GM23338 (cell line): ENCODE measurements at places on chromosomes 11 and 22.
A peak's percentile ranks its signal among the peaks of the same experiment; 100 is the strongest.

- peak; percentile 78 for DNase-seq
- H3K36me3 ChIP-seq, result no peaks in the 10 kb centered on the region
- H3K27ac ChIP-seq, result peak within 1 kb of the TSS; percentile 93
Measured at GRCh38 chr11:66856496-66857233, at the start of gene LRFN4. Gene LRFN4, plus strand, starts transcription at chr11:66857064. Its CDS starts 681 bp downstream, at chr11:66857745.

DNA sequence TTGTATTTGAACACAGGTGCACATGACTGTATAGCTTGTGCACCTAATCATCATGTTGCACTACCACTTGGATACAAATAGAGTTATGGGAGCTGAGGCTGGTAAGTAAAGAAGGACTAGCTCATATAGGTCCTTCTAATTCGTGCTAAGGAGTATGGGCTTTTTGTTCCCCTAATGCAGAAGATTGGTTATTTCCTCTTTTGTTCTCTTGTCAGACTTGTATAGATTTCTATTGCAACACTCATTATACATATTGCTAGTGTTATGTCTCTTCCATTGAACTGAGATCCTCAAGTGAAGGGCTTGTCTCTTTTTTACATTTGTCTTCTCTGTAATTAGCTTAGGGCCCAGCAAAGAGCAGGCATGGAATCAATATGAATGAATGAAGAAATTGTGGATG is 54.1 kb upstream of the ARHGAP20 start:
- H3K4me3 ChIP-seq, result no peak overlapping the region
- H3K36me3 ChIP-seq, result no peaks in the 10 kb centered on the region
- no peak overlapping the region for H3K27ac ChIP-seq
- DNase-seq, result no peak
- peaks cover 13% of the 10 kb centered on the region for H3K4me1 ChIP-seq

DNA sequence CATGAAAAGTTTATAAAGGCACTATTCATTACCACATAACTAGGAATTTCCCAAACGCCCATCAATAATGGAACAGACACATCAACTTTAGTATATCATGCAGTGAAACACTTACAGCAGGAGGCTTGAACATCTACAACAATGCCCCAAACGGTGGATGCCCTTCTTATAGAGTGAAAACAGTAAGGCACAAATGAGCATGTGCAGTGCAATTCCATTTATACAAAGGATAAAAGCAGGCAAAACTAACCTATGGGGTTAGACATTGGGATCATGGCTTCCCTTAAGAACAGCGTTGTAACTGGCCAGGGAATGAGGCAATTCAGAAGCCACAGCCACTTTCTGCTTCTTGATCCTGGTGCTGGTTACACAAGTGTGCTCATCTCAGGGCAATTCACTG is 1363.0 kb downstream of the TBC1D22A start:
- no peak overlapping the region for H3K4me3 ChIP-seq
- no peaks in the 10 kb centered on the region for H3K36me3 ChIP-seq
- H3K4me1 ChIP-seq, result no peaks in the 10 kb centered on the region
- no peak for DNase-seq
- no peak overlapping the region for H3K27ac ChIP-seq

- H3K27ac ChIP-seq, result no peak overlapping the region
- H3K36me3 ChIP-seq, result no peaks in the 10 kb centered on the region
- H3K4me3 ChIP-seq, result no peak overlapping the region
- H3K27me3 ChIP-seq, result no peaks in the 10 kb centered on the region
- no peaks in the 10 kb centered on the region for H3K4me1 ChIP-seq
- no peak for DNase-seq
Measured at GRCh38 chr11:86787018-86787536, 13.3 kb upstream of the PRSS23 start.

GRCh38 chr11:107924306-107924705 is 3.9 kb upstream of the RAB39A start:
- DNase-seq, result no peak
- no peak overlapping the region for H3K4me3 ChIP-seq
- H3K27me3 ChIP-seq, result no peaks in the 10 kb centered on the region
- no peaks in the 10 kb centered on the region for H3K36me3 ChIP-seq
- no peaks in the 10 kb centered on the region for H3K4me1 ChIP-seq
- no peak overlapping the region for H3K27ac ChIP-seq

GRCh38 chr11:11552529-11553087 is 69.2 kb downstream of the GALNT18 start:
- no peak overlapping the region for H3K4me3 ChIP-seq
- no peak overlapping the region for H3K27ac ChIP-seq
- H3K4me1 ChIP-seq, result no peaks in the 10 kb centered on the region
- no peaks in the 10 kb centered on the region for H3K27me3 ChIP-seq

GRCh38 chr11:82867495-82868082 is 32.6 kb downstream of the PRCP start:
- H3K4me1 ChIP-seq, result 0 out of 2 replicates have a peak, but pooled peaks cover 5% of the 10 kb centered on the region
- no peaks in the 10 kb centered on the region for H3K36me3 ChIP-seq
- H3K27me3 ChIP-seq, result no peaks in the 10 kb centered on the region
- DNase-seq, result peak; percentile 98
- no peak overlapping the region for H3K4me3 ChIP-seq
- H3K27ac ChIP-seq, result no peak overlapping the region

DNA sequence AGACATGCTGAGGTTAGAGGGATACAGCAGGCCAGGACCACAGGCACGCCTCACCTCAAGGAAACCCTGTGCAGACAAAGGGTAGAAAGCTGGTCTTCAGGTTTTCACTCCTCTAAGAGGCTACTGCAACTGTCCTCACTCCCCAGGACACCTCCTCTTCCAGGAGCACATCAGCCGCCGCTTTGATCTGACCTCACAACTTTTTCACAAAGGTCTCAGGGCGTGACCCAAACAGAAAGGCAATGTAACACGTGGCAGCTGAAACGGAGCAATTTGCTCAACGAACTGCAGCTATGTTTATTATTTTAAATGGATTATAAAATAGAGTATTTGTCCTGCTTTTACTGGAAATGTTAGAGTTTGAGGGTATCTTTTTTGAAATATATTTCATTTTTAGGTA is 46.1 kb downstream of the LARGE1 start:
- no peak for DNase-seq
- H3K36me3 ChIP-seq, result no peaks in the 10 kb centered on the region
- H3K27me3 ChIP-seq, result no peaks in the 10 kb centered on the region
- H3K4me3 ChIP-seq, result no peak overlapping the region
- H3K4me1 ChIP-seq, result peaks cover 43% of the 10 kb centered on the region

DNA sequence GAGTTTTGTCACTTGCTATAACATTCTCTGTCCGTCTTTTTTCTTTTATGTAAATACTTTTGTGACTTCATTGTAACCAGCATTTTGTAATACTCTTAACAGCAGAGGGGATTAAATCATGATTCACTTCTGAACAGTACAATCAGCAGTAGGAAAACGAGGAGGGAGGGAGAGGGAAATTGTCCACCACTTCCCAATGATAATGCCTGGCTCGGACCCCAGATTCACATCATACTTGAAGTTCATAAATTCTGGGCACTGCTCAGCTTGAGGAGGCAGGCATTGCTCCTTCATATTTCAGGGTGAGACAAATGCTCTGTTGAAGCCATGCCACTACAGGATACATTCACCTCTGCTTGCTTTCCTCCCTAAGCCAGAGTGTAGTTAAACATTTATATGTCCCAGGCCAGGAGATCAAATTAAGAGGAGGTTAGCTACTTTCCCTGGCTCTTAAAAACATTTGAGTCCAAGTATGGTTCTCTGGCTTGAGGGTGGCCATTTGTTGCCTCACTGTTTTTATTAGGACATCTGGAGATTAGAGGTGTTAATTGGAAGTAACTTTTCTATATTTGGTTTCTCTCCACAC is 129.0 kb upstream of the LDLRAD3 start:
- H3K4me1 ChIP-seq, result no peaks in the 10 kb centered on the region
- no peak overlapping the region for H3K27ac ChIP-seq
- no peak for DNase-seq
- no peaks in the 10 kb centered on the region for H3K27me3 ChIP-seq

DNA sequence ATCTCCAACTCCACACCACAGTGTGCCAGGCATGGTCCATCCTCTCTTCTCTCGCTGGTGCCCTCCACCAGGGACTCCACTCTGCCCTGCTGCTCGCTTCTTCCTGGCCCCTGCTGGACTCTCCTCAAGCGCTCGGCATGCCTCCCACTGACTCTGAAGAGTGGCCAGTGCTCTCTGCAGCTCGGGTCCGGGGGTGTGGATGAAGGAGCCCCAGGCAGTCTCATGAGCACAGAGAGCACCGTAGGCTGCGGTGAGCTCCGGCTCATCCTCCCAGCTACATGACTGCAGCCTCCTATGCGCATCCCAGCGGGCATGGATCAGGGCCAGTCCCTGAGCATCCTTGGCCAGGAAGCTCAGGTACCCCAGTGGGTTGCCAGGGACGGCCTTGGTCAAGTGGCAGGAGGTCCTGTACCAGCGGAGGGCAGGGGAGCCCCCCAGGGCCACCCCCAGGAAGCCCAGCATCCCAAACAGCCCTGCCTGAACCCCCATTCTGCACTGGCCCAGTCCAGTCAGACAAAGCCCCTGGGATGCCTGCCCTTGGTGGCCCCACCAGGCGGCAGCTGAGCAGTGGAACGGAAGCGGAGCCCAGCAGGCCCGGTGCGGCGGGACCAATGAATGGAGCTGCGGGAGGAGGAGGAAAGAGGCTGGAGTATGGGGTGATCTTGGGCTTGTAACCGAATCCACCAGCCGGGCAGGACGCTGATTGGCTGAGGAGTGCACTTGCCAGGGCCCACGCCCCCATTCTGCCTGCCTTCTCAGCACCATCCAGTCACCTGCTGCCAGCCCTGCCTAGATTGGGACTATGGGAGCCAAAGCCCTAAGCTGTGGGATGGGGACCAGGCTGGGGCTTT is at the start of gene PLA2G3:
Gene PLA2G3 (minus strand): TSS at position 643 of the 851 bp plus-strand sequence. CDS start 154 bp downstream, at position 489.
- H3K4me3 ChIP-seq, result peak within 1 kb of the TSS; percentile 76
- peak within 1 kb of the TSS; percentile 95 for H3K27ac ChIP-seq
- no peaks in the 10 kb centered on the region for H3K27me3 ChIP-seq

- H3K4me3 ChIP-seq, result no peak overlapping the region
- H3K27ac ChIP-seq, result no peak overlapping the region
- no peaks in the 10 kb centered on the region for H3K36me3 ChIP-seq
- no peaks in the 10 kb centered on the region for H3K27me3 ChIP-seq
- peaks cover 23% of the 10 kb centered on the region; the same call in 1 of the 2 replicates for H3K4me1 ChIP-seq
Measured at GRCh38 chr11:69126286-69126685, 29.4 kb upstream of the SMIM38 start.

DNA sequence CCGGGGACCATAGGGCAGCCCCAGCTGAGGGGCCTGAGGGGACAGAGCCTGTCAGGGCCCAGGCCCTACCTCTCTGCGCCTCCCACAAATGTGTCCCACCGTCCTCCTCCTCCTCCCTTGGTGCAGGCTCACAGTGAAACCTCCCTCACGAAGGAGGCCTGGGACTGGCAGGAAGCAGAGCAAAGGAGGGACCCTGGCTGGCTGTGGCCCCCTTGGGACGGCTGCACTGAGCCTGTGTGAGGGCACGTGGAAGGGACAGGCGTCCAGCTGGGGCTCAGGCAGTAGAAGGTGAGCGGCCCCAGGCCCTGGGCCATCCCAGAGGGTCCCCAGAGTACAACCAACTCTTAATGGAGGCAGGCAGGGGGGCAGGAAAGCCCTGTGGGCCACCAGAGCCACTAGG is 60.7 kb downstream of the ELFN2 start:
- no peak for DNase-seq
- H3K4me3 ChIP-seq, result no peak overlapping the region
- H3K36me3 ChIP-seq, result no peaks in the 10 kb centered on the region

DNA sequence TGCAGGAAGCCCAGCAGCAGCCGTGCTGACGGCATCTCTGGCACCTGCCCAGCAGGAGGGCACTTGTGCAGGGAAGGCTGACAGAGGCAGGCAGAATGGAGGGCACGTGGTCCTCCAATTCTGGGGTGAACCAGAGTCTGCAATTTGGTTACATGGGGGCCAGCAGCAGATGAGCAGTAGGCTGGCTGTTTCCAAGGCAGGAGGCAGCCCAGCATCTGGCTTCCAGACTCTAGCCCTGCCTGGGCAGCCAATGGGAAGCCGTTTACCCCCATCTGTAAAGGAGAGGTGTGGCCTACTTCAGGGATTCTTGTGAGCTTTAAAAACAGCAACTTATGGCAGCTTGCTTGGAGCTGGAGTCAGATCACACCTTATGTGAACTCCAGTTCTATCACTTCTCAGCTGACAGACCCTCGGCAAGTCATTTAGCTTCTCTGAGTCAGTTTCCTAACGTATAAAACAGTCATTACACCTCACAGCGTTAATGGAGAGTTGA is 27.9 kb upstream of the RASL10A start:
- H3K27ac ChIP-seq, result no peak overlapping the region
- H3K4me1 ChIP-seq, result no peaks in the 10 kb centered on the region

- H3K27me3 ChIP-seq, result no peaks in the 10 kb centered on the region
- no peaks in the 10 kb centered on the region for H3K36me3 ChIP-seq
- no peak for DNase-seq
- no peak overlapping the region for H3K27ac ChIP-seq
- H3K4me3 ChIP-seq, result no peak overlapping the region
- no peaks in the 10 kb centered on the region for H3K4me1 ChIP-seq
Measured at GRCh38 chr11:99383648-99384245, 363.0 kb downstream of the CNTN5 start.

GRCh38 chr11:9955391-9955790 is 291.5 kb downstream of the SWAP70 start:
- H3K27ac ChIP-seq, result no peak overlapping the region
- H3K4me1 ChIP-seq, result no peaks in the 10 kb centered on the region; the same call in 1 of the 2 replicates
- H3K36me3 ChIP-seq, result no peaks in the 10 kb centered on the region
- no peak overlapping the region for H3K4me3 ChIP-seq
- no peak for DNase-seq
- H3K27me3 ChIP-seq, result no peaks in the 10 kb centered on the region

DNA sequence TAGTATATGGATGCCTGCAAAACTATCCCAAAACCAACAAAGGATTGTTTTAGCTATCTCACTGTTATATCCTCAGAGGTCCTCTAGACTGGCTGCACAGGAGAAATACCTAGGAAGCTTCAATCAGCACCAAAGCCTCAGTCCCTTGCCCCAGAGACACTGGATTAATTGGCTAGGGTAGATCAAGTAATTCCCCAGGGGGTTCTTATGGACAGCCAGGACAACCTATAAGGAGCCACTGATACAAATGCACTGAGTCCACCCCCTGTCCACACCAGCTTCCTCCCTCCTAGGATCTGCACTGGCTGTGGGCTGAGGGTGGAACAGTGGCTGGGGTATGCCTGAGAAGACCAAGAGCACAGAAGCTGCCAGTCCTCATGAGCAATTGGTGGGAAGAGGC is 16.3 kb downstream of the ADORA2A start:
- H3K27me3 ChIP-seq, result no peaks in the 10 kb centered on the region
- no peak for DNase-seq
- no peaks in the 10 kb centered on the region; the same call in 1 of the 2 replicates for H3K4me1 ChIP-seq
- no peak overlapping the region for H3K27ac ChIP-seq
- H3K36me3 ChIP-seq, result no peaks in the 10 kb centered on the region

GRCh38 chr11:46298699-46299433 is 21.4 kb downstream of the CREB3L1 start:
- H3K27me3 ChIP-seq, result no peaks in the 10 kb centered on the region
- no peaks in the 10 kb centered on the region for H3K36me3 ChIP-seq
- no peak overlapping the region for H3K4me3 ChIP-seq
- no peak for DNase-seq
- no peak overlapping the region for H3K27ac ChIP-seq

DNA sequence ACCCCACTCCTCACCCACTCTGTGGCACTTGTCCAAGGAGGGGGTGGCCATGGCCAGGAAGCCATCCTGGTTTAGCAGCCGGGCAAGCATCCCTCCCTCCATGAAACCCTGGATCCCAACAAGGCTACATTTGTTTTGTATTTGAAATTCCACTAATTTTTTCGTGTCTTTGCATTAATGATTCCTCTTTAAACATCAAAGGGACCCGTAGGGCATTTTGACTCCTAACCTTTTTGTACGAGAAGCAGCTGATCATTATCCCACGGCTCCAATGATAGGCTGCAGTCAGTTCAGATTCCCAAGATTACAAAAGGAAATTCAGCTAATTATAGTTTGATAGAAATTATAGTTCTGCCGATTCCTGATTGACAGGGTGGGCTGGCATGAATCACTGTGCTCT is 10.7 kb downstream of the MYEOV start:
- no peak overlapping the region for H3K4me3 ChIP-seq
- H3K27me3 ChIP-seq, result no peaks in the 10 kb centered on the region
- no peaks in the 10 kb centered on the region for H3K4me1 ChIP-seq
- no peaks in the 10 kb centered on the region for H3K36me3 ChIP-seq
